ENCODE measurements at places on chromosomes 5 and 9.

GRCh38 chr9:127974001-127974768, 6.6 kb downstream of the EEIG1 start:
- DNase-seq, result no peak

- no peak for DNase-seq
Measured at GRCh38 chr5:154478224-154478565, at the start of gene HAND1. Gene HAND1 (minus strand): TSS chr5:154478227. CDS start chr5:154478008, 219 bp downstream.

- no peak for DNase-seq
Measured at GRCh38 chr5:102946971-102947370, 173.0 kb downstream of the GIN1 start.

GRCh38 chr9:76027416-76027815, 136.9 kb downstream of the PCSK5 start:
- DNase-seq, result no peak

- DNase-seq, result no peak
Measured at GRCh38 chr5:163366757-163367156, 70.6 kb upstream of the CCNG1 start.

DNA sequence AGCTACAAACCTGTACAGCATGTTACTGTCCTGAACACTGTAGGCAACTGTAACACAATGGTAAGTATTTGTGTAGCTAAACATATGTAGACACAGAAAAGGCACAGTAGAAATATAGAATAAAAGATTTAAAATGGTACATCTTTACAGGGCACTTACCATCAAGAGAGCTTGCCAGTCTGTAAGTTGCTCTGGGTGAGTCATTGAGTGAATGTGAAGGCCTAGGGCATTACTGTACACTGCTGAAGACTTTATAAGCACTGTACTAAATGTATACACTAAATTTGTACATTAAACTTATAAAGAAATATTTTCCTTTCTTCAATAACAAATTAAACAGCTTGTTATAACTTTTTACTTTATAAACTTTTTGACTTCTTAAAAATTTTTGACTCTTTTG, 20.5 kb downstream of the ADRB2 start:
- no peak for DNase-seq

GRCh38 chr9:83432104-83432627, 106.0 kb downstream of the FRMD3 start:
- no peak for DNase-seq

GRCh38 chr5:35820735-35821134, 36.0 kb upstream of the IL7R start:
- DNase-seq, result no peak

DNA sequence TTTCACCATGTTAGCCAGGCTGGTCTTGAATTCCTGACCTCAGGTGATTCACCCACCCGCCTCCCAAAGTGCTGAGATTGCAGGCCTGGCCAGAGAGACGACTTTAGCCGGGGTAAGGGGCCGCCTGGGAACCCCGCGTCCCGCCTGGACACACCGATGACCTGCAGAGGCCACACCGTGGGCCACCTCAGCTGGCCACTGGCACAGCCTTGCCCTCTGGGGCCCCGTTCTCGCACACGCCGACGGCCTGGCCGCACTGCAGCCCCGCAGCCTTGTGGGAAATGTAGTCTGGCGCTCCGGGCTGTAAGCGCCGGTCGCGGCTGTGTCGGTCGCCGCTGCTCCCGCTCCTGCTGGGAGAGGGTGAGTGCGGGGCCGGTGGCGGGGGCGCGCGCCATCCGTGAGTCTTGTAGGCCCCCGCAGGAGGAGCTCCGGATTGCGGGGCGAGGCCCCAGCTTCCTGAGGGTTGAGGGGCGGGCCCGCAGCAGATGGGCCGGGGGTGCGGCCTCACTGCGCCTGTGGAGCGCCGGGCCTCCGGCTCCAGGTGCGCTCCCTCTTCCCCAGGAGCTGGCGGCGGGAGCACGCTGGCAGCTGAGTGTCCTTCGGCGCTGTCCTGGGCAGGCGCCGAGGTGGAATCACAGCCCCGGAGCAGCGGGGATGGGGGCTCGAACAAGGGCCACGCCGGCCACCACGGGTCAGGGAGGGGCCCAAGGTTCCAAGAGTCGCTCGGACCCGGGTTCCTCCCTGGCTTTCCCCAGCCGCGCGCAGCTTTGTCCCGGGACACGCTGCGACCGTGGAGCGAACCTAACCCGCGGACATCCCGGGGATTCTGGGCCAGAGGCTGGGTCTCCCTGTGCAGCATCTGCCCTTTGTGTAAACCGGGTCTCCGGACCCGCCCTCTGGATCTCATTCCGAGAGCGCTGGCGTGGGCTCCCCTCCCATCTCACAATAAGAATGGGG, at the start of gene ZFP2:
TSS of gene ZFP2 (plus strand) at position 299 of the 957 bp plus-strand sequence. CDS start 35,401 bp downstream, outside the sequence.
- peak; percentile 13 for DNase-seq

DNA sequence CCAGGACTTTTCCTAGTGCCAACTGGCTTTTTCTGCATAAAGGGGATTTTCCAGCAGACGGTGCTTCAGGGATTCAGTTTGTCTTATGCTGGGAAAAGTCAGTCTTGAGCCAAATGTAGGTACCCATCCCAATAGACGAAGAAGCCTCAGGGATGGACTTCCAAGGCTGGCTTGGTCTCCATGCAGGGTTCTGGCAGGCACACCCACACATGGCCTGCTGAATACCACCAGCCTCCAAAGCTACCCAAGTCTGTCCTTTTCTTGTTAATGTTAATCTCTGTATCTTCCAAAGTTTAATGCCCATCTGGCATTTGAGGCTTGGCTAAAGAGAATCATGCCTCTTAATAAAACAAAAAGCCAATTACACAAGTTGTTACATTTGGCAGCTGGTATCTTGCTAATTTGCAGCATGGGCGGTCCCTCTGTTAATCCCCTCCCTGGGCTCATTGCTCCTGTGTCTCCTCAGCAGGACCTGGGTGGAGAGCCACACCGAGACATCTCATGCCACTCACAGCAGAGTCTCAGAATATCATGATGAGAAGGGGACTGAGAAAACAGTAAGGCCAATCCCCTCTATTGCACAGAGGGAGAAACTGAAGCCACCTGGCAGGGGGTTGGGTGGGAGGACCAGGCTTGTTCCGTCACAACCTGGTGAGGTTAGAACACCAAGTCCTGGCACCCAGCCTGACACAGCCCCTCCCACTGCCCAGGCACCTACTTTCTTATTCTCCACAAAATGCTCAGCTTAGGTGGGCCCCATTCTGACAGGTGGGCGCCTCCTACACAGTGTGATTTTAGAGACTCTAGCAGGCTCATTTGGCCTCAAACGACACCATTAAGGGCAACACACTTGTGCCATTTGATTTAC, 243.2 kb downstream of the FSTL4 start:
- DNase-seq, result no peak

- no peak for DNase-seq
Measured at GRCh38 chr5:45081082-45081481, 272.3 kb downstream of the MRPS30 start.

- DNase-seq, result no peak
Measured at GRCh38 chr5:94993491-94993890, 291.4 kb downstream of the MCTP1 start.

DNA sequence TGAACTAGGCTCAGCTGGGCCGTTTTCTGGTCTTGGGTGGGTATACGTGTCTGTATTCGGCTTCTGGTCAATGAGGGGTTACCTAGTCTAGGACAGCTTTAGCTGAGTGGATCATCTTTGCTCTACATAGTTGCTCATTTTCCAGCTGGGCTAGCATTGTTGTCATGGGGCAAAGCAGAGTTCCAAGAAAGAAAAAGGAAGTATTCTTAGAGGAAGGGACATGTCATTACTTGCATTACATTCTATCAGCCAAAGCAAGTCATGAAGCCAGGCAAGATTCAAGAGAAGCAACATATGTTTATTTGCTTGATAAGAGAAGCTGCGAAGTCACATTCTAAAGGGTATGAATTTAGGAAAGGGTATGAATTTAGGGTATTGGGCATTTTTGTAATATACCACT, 396.5 kb downstream of the ZNF608 start:
- DNase-seq, result no peak

- DNase-seq, result no peak
Measured at GRCh38 chr9:115127191-115127817, 9.3 kb upstream of the TNC start.

DNA sequence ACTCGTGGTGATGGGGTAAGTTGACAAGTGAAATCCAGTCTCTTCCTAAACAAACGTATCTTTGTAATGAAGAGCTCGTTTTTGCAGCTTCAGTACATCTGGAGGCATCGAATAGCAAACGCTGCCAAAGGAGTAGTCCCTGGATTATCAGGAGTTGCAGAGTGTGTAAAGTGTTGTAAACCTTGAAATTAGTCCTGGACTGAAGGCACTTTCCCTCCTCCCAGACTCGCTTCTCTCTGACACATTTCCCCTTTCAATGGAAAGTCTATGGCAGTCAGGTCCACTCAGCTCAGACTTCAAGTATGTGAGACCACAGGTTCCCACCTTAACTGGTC, 1.5 kb upstream of the PBX3 start:
- DNase-seq, result no peak

GRCh38 chr9:76552751-76553455, 93.9 kb downstream of the GCNT1 start:
- no peak for DNase-seq

DNA sequence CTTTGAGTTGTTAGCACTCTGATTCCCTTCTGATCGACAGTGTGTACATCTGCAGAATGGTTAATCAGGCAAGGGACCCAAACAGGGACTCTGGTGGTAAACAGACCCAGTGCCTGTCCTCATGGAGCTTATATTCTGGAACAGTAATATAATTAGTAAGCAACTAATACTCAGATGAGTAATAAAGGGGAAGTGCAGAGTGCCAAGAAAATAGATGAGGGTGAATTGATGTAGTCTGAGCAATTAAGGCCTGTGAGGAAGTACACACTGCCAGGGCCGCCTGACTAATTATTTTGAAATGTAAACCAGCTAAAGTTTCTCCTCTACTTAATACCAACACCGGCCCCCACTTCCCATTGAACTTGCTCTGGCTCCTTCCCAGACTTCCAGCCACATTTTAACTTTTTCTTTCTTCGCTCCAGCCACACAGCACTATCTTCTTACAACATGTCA, 4.2 kb downstream of the DHX29 start:
- DNase-seq, result no peak
